NCI-H1417 treated with DMSO at 0.1 percent for 48 hours (cell line): ENCODE measurements at places on chromosomes 5 and 9.
A peak's percentile ranks its signal among the peaks of the same experiment; 100 is the strongest.

GRCh38 chr9:88237991-88238571 is 99.8 kb upstream of the SPATA31C2 start:
- DNase-seq: no peak

- no peak for DNase-seq
Observed at GRCh38 chr5:108238461-108238860, 143.4 kb downstream of the FBXL17 start.

DNA sequence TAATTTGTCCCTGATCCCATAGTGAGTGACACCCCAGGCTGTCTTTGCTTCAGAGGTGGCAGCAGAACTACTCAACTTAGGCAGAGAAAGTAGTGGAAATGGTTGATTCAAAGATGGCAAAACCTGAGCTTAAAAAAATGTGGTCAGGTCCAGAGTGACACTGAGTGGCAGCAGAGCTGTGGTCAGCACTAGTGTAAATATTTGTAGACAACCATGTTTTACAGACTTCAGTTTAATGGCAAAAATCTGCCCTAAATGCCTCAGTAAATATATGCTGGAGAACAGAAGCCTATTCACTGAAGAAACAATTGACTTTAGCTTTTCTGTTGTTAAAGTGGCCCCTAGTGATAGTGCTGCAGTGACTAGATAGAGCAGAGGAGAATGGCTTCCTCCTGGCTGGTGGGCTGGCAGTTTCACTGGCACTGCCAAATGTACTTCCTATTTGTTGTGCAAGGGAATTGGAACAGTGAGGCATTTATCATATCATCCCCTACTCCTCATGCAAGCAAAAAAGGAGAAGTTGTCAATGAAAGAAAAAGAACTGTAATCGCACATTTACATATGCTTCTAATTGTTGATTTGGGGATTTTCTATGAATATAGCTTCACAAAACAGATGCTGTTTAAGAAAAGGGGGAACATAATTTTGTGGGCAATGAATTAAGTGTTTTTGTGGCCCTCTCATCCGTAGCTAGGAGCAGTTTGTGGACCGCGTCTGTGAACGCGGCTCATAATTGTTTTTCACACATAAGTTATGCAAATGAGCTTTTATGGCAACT is 12.0 kb downstream of the PBX3 start:
- no peak for DNase-seq

GRCh38 chr5:115050866-115051265 is 118.8 kb downstream of the TRIM36 start:
- no peak for DNase-seq

- DNase-seq: peak; percentile 41
Observed at GRCh38 chr5:59587489-59588337, 305.8 kb downstream of the PDE4D start.
